ENCODE measurements at places on chromosomes 6 and 20.

DNA sequence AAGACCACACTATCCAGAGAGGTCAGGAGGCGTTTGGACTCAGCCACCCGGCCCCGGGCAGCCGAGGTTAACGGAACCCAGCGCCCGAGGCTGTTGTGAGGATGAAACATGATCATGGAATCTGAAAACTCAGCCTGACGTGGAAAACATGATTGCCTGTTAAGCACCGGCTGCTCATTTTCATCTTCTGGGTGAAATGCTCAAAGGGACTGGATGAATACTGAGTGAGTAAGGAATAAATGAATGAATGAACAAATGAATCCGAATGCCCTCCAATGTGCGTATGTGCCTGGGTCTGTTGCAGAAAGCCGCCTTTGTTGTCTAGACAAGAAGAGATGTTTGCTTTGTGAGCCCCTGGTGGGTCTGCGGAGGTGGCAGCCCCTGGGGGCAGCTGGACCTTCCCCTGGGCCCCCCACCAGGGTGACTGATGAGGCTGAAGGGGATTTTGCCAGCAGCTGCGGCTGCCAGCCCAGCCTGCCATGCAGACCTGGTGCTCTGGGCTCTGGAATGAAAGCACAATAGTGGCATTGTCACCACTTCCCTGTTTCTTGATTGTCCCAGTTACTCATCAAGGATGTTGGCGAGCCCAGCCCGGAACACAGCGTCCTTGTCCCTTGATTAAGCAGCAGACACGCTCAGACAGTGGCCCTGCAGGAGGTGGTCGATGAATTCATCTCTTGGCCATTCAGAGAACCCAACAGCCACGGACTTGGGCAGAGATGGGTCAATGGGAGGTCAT is 211.1 kb downstream of the ANKRD60 start:
- no peak for DNase-seq

GRCh38 chr6:36984581-36985416 is 1.2 kb downstream of the MTCH1 start:
- DNase-seq = no peak

DNA sequence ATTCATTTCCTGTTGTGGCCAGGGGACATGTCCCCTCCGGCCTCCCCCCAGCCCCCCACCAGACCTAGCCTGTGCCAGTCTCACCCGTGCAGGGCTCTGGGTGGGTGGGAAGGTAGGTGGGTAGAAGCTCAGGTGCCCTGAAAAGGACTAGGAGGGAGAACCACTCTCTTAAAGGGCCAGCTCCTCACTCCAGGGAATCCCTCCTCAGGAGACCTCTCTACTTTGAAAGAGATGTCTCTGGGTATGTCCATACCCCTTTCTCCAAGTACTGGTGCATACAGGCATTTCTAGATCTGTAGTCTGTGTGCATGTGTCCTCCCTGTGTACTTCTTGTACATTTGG is 60.8 kb upstream of the EPB41L1 start:
- no peak for DNase-seq

DNA sequence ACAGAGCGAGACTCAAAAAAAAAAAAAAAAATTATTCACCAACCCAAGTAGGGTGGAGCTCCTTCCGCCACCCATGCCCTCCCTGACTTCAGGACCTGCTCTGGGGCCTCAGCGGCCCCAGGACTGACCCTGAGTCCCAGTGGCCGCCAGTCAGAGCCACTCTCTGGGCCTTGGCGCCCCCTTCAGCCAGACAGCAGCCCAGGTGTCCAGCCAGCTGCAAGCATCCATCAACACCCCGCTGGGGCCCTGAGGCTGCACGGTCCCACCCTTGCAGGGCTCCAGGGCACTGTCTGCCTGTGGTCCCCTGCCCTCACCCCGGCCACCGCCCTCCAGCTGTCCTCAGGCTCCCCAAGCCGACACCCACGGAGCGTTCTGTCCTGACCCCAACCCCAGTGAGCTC is 11.4 kb upstream of the KCNQ2 start:
- DNase-seq = no peak

- DNase-seq = peak; percentile 26
Measured at GRCh38 chr6:125363039-125363823, 61.5 kb upstream of the HDDC2 start.

- no peak for DNase-seq
Measured at GRCh38 chr6:152110886-152111820, 303.7 kb downstream of the ESR1 start.

- no peak for DNase-seq
Measured at GRCh38 chr6:128111096-128111495, 210.2 kb upstream of the THEMIS start.

GRCh38 chr20:1184638-1185315 is at the start of gene TMEM74B:
TMEM74B (minus strand) TSS chr20:1184981; CDS start chr20:1183801, 1,180 bp downstream.
- DNase-seq = peak; percentile 28

DNA sequence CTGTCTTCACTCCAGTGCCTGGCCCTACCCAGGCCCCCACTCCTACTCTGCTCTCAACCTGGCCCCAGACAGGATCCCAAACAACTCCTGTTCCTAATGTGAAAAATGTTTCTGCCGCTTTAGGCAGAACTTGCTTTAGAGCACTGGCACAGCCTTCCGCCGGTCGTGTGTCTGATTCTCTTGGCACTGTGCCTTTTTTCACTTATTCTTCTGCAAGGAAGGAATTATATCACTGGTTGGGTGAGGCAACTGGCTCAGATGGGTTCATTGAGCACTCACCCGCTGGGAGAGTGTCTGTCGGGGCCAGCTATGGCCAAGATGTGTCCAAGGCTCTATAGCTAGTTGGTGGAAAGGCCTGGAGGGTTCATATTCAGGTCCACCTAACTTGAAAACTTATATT is 33.6 kb upstream of the HLA-A start:
- no peak for DNase-seq

GRCh38 chr6:40586369-40587201 is 579 bp downstream of the LRFN2 start:
- DNase-seq = no peak

GRCh38 chr20:9507544-9508239 is 6.7 kb upstream of the LAMP5 start:
- DNase-seq = no peak

- DNase-seq = no peak
Measured at GRCh38 chr6:162856885-162857284, 129.1 kb downstream of the PACRG start.

GRCh38 chr20:38307371-38308046 is 3.6 kb downstream of the BPI start:
- DNase-seq = no peak

DNA sequence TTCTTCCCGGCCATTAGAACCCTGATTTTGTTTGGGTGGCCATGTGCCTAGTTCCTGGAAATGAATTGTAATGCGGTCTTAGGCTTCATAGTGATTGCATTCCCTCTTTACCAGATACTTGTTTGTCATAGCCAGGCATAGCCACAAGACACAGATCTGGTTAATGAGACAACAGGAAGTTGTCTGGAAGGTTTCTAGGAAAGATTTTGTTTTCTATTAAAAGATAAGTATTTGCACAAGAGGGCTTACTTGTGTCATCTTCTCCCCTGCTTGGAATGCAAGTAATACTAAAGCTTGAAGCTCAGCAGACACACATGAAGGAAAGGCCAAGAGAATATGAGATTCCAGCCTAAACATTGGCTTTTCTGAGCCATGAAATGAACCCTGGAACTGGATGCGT is 12.9 kb downstream of the FARS2 start:
- no peak for DNase-seq

Data from progenitor cell of endocrine pancreas (in vitro differentiated cells).